Activated T-cell treated with anti-CD3 and anti-CD28 coated beads, Interleukin-2, amount 50 U/mL, for 1 hour (primary cell): ENCODE measurements at places on chromosomes 12 and 14.

GRCh38 chr12:29207120-29207519 lies 58.0 kb downstream of the FAR2 start:
- no peak for DNase-seq

DNA sequence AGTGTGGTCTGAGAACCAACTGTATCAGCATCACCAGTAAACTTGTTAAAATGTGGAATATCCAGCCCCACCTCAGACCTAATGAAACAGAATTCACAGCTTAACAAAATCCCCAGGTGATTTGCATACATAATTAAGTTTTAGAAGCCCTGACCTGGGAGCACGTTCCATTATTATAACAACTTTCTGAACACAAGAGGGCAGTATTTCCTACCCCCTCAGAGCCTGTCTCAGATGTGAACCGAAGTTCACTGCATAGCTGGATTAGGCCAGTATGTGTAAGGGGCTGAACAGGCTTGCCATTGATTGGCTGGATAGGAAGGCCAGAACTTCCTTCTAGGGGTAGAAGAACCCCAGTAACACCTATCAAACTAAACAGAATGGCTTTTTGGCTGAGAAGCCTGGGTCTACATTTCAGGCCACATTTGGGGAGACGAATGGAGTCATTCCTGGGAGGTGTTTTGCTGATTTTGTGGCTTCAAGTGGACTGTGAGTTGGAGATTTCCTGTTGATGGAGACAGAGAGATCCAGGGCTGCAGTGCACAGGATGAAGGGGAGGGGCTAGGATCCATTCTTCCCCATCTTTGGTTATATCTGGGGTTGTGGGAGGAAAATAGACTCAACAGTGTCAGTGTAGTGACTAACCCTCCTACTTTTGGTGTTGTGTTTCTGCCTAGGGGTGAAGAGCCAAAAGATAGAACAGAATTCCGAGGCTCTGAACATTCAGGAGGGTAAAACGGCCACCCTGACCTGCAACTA lies 94.7 kb upstream of the OR4E1 start:
- no peak for DNase-seq

DNA sequence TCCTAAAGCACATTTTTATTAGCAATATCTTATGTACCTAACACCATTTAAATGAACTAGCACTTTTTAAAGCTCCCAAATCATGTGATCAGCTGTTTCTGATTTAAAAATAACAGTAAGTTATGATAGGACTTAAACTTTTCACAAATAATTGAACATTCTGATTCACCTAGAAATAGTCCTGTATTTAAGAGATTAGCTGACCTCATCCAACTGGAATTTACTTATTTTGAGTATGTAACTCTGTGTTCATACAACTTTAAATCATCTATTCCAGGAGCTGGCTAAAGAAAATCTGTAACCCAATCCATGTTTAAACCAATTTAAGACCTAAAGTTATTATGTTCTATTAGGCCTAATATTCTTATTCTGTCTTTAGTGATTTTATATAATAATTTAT lies 184.3 kb downstream of the CCDC91 start:
- no peak for DNase-seq

GRCh38 chr12:132593521-132593920 lies 16.9 kb downstream of the LRCOL1 start:
- DNase-seq = no peak

DNA sequence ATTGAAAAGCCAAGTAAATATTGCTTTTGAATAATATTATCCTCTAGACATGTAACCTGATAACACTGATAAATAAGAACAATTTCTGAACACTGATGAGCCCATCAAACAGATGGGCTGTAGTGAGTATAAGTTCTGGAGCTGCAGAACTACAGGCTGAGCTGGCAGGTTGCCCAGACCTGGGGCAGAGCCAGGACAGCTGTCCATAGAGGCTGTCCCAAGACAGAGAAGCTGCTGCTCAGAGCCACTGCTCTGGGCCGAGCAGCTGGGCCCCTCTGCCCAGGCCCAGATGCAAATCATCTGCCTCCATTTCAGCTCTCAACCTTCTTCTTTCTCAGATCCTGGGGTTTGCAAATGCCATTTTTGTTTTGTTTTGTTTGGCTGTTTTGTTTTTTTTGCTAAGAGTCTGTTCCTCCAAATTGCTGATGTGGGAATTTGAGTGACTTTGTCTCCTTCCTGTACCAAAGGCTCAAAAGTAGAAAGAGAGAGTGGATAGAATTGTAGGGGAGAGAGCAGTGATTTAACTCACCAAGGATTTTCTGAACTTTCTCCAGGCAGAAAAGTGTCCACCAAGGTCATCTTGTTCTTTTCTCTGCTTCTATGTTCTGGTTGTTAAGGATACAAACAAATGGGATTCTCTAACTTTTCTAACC lies 4.0 kb upstream of the TESPA1 start:
- DNase-seq = no peak

DNA sequence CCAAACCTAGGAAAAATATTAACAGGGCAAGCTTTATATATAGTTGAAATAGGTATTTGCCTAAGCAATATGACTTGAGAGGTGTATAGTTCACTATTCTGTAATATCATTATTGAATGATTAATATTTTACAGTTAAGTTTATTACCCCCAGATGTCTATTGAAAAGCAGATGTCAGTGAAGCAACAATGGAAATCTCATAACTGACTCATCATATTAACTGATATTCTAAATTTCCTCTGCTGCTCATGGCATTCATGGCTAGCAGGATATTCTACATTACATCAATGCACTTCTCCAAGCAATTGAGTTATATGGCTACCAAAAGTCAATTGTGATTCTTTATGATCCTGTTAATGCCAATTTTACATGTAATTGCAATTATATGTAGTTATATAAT lies 9.7 kb upstream of the MAGOHB start:
- DNase-seq = no peak

DNA sequence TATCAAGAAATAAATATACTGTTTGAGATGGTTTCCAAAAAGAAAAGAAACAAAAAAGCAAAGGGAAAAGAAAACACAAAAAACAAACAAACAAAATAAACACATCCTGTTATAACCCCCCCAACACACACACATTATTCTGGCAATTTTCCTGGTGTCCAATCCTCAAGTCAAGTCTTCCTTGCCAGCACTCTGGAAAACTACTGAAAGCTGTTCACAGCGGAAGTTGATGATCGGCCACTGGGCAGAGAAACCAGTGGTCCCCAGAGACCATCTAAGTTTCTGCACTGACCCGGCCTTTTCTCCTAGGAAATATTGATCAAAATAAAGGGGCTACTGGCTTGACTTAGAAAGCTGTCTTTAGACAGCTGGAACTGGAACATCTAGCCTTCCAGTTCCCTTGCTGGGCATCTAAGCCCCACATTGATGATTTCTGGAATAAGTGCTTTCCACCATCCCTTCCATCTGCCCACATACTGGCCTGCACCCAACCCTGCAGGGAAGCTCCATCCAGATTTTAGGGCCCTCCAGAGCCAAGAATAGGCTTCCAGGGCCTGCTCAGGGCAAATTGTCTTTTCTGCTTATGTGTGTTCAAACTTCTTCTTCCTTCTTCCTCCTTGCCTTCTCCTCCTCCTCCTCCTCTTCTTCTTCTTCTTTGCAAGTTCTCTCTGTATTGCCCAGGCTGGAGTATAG lies 11.6 kb upstream of the PPP1CC start:
- no peak for DNase-seq

GRCh38 chr14:99647411-99647810 lies 2.5 kb downstream of the HHIPL1 start:
- DNase-seq = no peak

GRCh38 chr14:104361101-104361591 lies 218.4 kb upstream of the C14orf180 start:
- DNase-seq = peak; percentile 13

DNA sequence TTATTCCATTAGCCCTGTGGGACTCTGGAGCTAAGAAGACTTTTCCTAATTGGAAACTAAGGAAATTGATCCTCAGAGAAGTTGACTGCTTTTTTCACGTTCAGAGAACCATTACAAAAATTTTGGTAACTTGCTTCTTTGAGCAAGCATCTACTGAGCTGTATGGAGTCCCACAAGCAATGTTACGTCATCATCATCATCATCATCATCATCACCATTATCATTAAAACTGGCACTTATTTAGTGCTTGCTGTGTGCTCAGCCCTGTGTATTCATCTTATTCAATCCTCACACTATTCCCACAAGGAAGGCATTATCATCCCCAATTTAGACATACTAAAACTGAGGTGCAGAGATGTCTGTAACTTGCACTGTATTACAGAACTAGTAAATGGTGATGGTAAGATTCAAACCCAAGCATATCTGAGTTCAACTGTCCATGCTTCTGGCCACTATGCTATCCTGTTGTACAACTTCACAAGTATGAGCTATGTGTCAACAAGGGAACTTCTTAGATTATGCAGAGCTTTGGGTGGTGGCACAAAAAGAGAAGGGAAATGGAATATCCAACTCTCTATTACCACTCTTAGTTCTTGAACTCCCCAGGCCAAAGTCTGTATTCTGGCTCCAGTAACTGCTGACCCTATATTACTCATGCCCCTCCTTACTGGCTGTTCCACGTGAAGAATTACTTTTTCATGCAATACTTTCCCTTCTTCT lies 6.3 kb downstream of the KRT1 start:
- no peak for DNase-seq

DNA sequence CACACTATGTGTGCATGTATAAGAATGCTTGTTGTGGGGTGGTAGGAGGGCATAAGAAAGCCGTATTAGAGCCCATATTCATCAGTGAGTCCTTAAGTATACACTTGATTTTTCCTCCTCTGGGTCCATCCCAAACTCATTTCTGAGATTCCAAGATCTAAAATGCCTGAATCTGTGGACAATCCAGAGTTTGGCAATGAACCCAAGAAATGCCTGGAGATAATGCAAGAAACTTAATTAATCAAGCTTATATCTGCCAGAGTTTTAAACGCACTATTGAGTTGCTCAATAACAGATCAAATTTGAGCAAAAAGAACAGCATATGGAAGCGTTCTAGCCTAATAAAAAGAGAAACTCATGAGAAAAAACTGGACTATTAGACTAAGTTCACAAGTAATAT lies 143.4 kb upstream of the NAV3 start:
- DNase-seq = no peak

- no peak for DNase-seq
Measured at GRCh38 chr12:11882301-11883019, 188.3 kb upstream of the BCL2L14 start.

- DNase-seq = no peak
Measured at GRCh38 chr14:92351750-92352149, 28.8 kb downstream of the SLC24A4 start.

- no peak for DNase-seq
Measured at GRCh38 chr14:96586921-96587822, 85.0 kb downstream of the PAPOLA start.

DNA sequence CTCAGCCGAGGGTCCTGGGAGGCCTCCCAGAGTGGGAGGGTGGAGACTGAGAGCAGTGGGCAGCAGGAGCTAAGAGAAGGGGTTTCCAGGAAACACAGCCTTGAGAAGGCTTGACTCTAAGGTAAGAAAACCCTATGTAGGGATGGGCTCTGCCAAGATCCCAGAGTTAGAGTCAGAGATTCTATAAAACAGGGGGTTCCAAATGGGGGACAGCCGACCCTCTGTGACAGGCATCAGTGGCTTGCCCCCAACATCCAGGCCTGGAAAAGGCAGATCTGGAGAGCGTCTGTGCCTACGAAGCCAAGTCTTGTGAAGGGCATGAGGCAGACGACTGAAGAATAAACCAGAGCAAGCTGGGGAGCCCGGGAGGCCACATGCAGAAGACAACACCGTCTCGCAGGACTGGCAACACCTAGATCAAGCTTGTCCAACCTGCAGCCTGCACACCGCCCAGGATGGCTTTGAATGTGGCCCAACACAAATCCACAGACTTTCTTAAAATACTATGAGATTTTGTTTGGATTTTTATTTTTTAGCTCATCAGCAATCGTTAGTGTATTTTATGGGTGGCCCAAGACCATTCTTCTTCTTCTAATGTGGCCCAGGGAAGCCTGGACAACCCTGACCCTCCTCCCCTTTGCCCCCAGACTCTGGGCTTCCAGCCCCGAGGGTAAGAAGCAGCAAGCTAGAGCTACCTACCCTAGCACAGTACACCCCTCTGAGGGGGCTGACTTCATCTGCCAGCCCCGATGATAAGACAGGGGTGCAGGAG lies 42.1 kb downstream of the PRMT8 start:
- DNase-seq = no peak

DNA sequence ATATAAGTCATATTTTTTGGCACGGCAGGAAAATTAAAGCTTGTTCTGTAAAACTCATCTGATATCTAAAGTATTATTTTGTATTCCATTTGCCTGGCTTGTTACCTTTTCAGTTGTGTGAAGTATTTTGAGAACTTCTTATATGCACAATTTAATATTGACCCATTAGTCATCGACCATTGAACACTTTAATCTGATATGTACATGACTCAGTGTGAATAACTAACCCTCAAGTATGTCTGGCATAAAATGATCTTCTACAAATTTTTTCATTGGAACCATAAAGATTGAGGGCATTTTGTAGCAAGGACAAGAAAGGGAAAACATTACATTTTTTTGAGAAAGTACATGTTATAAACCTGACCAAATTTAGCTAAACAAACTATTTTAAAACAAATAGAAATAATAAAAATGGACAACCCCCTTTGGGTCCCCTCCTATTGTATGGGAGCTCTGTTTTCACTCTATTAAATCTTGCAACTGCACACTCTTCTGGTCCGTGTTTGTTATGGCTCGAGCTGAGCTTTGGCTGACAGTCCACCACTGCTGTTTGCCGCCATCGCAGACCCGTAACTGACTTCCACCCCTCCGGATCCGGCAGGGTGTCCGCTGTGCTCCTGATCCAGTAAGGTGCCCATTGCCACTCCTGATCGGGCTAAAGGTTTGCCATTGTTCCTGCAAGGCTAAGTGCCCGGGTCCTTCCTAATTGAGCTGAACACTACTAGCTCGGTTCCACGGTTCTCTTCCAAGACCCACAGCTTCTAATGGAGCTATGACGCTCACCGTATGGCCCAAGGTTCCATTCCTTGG lies 118.8 kb downstream of the SLC6A15 start:
- DNase-seq = no peak

DNA sequence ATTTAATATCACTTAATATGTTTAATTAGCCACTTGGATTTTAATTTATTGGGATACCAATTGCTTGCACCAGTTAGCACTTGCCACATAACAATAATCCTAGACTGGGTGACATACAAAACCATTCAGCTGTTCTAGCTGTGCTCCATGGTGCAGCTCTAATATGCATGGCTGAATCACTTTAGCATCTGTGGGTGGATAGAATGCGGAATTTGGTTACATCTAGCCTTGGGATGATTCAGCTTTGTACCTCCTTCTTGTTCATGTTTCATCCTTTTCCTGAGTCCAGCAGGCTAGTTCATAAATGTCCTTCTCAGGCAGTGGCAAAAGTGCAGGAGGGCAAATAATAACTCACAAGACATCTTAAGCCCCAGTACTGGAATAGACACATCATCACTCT lies 1263.0 kb downstream of the LRFN5 start:
- no peak for DNase-seq

DNA sequence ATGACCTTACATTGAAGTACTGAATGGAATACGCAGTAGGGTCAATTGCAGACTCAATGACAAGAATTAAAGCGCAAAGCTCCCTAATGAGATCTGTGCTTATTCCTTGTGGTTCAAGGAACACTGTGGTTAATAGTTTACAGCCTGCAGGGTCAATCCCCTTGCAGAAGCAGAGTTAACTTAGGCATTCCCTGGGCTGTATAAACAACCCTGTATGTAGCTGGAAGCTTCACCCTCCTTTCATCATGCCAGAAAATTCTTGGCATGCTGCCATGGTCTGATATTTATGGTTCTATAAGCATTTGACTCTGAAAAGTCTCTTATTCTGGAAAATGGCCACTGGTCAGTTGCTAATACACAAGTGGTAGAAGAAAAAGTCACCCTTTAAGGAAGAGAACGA lies 227.7 kb downstream of the NOVA1 start:
- DNase-seq = no peak
